Mesenteric fat pad (tissue), 1 donor: ENCODE measurements at places on chromosomes 16 and 17. TPM values are rescaled to one million over a fixed set of nuclear protein-coding genes. Genes with fewer than 3 reads are reported as not detected.

Gene CNGB1
- not detected for total RNA-seq

Gene CCDC40
- total RNA-seq, result 7.9 TPM

Gene NACA2
- total RNA-seq, result not detected

Gene KIAA0513
- 12.7 TPM for total RNA-seq

Gene C16orf92
- total RNA-seq, result not detected

Gene FBXL16
- total RNA-seq, result not detected

Gene SLC47A2
- not detected for total RNA-seq

Gene CRYM
- not detected for total RNA-seq

Gene ZG16
- total RNA-seq, result not detected

Gene C17orf113
- total RNA-seq, result 0.13 TPM

Gene ADAD2
- total RNA-seq, result not detected

Gene FBXW10B
- 4.4 TPM for total RNA-seq

Gene QPRT
- total RNA-seq, result 3.4 TPM

Gene MAPT
- 23.5 TPM for total RNA-seq
